ENCODE measurements at places on chromosomes 1 and 21.

GRCh38 chr1:89687254-89687653 is 54.3 kb downstream of the LRRC8C start:
- no peak for DNase-seq

DNA sequence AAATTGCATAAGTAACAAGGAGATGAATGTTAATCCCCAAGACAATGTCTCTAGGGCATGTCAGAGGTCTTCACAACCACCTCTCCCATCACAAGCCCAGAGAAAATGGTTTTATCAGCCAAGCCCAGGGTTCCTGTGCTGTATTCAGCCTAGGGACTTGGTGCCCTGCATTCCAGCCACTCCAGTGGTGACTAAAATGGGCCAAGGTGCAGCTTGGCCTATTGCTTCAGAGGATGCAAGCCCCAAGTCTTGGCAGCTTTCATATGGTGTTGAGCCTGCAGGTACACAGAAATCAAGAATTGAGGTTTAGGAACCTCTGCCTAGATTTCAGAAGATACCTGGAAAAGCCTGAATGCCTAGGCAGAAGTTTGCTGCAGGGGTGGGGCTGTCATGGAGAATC is 1118.6 kb downstream of the PLA2G4A start:
- no peak for DNase-seq

GRCh38 chr1:208127792-208128529 is 116.2 kb downstream of the PLXNA2 start:
- no peak for DNase-seq

DNA sequence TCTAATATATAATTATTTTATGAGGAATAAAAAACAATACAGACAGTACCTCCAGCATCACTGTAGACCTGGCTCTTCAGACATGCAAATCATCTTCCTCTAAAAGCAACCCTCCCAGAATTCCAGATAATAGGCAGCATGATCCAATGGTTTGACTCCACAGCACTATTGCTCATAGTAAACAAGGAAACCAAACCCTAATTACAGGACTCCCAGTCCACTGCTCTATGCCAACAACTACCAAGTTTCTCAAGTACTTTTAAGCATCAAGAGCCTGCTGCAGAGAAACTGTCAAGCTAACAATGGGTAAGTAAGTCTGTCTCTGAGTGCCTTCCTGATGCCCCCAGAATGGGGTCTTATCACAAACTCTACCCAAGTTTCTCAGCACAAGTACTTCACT is 57.2 kb downstream of the EYA3 start:
- DNase-seq = no peak

GRCh38 chr1:94398356-94398755 is 19.8 kb upstream of the ABCD3 start:
- no peak for DNase-seq

All from T-helper 2 cell treated with Interferon-gamma antibody and Interleukin-4, amounts not matched to agents 5 μg/mL and 100 μg/mL, for 36 hours (primary cell).